ENCODE measurements at places on chromosomes 2 and 18.

- no peak for DNase-seq
Measured at GRCh38 chr2:69694894-69695849, 46.8 kb upstream of the ANXA4 start.

DNA sequence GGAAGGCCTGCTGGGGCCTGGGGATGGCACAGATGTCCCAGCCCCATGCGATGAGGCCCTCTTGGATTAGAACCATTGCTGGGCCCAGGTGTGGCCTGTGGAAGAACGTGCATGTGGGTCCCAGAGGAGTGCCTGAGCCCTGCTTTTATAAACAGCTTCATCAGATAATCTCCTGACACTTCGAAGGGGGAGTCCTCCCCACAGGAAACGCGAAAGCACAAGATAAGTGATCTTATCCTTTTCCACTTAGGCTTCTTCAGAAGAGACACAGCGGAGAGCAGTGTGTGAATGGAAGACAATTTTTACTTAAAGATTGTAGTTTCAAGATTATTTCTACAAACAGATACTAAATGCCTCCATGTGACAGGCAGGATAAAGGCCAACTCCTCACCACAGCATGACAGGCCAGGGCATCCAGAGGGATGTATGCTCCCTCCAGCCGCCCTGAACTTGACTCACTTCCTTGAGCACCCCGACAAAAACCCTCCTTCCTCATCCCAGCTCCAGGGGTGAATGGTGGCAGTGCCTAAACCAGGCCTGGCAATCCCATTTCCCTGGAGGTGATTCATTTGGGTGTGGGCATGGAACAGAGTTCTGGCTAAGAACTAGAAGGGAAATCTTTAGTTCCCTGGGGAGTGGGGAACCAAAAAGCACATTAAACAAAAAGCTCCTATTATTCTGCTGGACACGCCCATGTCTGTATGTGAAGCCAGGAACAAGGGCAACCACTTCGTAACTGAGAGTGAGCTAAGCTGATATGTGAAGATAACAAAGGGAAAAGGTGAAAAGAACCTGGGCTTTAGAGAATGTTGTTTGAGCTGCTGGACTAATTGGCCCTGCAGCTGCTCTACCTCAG lies 56.2 kb upstream of the TMEM163 start:
- no peak for DNase-seq

GRCh38 chr2:24551016-24551415 lies 60.0 kb downstream of the NCOA1 start:
- no peak for DNase-seq

- no peak for DNase-seq
Measured at GRCh38 chr2:189348369-189348768, 92.9 kb upstream of the WDR75 start.

GRCh38 chr2:126704434-126705160 lies 48.6 kb downstream of the GYPC start:
- DNase-seq, result no peak

- no peak for DNase-seq
Measured at GRCh38 chr2:226358688-226359087, 440.9 kb downstream of the IRS1 start.

- DNase-seq, result no peak
Measured at GRCh38 chr18:48629730-48630324, 91.0 kb downstream of the CTIF start.

DNA sequence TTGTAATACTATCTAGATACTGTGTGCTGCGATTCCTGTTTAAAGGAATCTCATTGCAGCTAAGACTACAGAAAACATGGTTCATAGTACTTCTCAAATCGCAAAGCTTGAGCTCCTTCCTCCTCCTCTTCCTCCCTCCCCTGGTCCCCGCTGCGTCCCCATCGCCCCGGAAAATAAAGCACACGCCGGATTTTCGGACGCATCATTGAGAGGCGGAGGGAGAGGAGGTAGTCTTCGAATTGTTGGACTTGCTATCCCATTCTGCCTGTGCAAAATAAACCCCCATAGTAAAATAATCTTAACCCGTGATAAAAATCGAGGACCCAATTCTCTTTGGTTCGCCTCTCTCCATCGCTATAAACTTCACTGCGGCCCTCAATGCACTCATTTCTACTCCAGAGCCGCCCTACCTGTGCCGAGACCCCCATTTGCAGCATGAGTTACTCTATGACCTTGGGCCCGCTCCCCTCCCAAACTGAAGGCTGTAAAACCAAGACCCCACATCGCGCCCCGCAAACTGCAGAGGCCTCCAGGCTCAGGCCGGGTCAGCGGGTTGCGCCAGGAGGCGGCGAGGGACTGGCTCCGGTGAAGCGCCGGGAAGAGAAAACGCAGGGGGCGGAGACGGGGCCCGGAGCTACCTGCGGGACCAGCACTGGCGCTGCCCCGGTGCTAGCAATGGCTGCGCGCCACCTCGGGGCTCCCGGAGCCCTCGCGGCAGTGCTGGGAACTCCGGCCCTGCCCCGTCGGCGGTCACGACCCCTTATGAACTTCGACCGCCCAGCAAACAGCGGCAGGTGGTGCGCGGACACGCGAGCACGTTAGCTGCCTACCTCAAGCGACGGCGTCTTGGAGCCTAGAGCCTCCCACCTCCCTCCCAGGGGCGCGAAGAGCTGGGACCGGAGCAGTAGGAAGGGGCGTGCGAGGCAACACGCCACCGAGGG lies 649 bp downstream of the ESCO1 start:
- peak; percentile 21 for DNase-seq

DNA sequence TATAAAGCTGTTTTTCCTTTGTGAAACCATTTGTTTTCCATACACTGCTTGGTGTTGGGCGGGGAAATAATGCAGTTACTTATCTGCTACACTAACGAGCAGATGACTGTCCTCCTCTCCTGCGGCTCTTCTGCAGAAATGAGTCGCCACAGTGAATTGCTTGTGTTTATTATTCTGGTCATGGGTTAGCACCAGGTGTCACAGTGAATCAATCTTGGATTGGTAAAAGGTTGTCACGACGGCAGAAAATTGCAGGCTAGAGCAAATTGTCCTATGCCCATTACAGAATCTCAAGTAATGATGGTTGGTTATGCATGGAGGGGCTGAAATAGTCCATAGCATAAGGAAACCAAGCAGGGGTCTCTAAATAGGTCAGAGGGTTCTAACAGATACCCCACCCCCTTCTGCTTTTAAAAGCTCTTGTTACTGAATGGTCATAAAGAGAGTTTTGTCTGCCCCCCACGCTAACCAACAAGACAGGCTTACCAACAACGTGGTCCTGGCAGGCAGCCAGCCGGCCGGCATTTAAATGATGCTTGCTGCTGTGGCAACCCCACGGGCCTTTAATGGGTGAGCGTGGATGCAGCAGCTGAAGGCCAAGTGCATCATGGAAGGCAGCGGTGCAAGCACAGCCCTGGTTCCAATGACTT lies 29.5 kb downstream of the RAB31 start:
- no peak for DNase-seq
